ENCODE measurements at places on chromosomes 2 and 18.
A peak's percentile ranks its signal among the peaks of the same experiment; 100 is the strongest.

DNA sequence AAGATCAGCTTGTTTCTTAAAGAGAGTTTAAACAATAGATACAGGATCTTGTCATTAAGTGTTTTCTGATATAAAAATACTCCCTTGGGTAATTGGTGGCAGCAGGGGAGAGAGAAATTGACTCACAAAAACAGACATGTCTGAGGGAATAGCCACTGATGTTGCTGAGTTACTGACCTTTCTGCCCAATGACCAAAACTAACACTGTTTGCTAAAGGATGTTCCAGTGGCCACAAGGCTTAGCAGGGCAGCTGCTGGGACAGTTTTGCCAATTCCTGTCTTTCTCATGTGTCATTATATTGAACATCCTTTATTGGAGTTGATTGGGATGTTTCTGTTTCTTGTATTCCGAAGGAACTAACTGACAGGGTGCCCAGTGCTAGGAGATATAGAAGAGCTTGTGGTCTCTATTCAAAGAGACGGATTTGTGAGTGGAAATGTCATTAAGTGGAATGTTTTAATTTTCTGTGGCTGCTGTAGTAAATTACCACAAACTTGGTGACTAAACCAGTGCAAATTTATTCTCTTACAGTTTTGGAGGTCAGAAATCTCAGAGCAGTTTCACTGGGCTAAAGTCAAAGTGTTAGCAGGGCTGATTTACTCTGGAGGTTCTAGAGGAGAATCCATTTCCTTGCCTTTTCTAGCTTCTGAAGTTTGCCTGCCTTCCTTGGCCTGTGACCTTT is 124.8 kb upstream of the RMDN2 start:
- no peak for DNase-seq

- DNase-seq, result no peak
Measured at GRCh38 chr2:151287513-151288250, 1.8 kb downstream of the NMI start.

DNA sequence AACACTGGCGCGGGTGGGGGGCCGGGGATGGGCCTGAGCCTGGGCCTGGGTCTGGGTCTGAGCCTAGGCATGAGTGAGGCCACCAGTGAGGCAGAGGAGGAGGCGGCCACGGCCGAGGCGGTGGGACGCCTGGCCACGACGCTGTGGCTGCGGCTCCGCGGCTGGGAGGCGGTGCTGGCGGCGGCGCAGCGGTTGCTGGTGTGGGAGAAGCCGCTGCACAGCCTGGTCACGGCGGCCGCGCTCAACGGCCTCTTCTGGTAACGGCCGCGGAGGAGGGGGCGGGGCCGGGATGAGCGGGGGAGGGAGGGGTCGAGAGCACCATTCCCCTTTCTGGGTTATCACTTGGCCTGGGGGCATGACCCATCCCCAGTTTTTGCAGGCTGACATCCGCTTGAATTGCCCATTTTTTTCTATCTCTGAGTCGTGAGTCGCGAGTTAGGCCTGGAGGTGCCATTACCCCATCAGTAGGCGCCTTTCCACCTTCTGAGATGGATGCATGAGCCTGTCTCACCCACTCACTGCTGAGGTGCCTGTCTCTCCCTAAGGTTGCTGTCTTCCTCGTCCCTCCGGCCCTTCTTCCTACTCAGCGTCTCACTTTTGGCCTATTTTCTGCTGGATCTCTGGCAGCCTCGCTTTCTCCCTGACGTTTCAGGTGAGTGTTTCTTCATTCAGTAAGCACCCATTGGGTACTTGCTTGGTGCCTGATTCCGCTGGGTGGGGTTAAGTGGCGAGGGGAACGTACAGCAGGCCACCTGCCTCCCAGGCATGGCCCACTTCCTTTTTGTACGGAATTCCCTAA is 501 bp downstream of the RETREG2 start:
- DNase-seq, result no peak

DNA sequence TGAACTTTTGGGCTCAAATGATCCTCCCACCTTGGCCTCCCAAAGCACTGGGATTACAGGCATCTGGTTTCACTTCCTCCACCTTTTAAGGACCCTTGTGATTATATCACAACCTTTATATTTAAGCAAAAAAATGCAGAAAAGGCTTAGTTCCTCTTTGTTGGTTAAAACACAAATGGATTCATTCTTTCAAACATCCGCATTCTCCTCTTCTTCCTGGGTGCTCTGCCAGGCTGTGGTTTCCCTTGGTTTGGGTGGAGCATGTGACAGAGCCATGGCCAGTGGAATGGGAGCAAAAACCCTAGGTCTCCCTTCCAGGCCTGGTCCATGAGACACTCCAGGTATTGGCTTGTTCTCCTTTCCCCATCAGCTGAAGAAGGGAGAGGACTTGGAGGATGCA is 9.9 kb upstream of the SLC66A3 start:
- no peak for DNase-seq

- DNase-seq, result no peak
Measured at GRCh38 chr2:112156152-112156986, 18.2 kb downstream of the FBLN7 start.

DNA sequence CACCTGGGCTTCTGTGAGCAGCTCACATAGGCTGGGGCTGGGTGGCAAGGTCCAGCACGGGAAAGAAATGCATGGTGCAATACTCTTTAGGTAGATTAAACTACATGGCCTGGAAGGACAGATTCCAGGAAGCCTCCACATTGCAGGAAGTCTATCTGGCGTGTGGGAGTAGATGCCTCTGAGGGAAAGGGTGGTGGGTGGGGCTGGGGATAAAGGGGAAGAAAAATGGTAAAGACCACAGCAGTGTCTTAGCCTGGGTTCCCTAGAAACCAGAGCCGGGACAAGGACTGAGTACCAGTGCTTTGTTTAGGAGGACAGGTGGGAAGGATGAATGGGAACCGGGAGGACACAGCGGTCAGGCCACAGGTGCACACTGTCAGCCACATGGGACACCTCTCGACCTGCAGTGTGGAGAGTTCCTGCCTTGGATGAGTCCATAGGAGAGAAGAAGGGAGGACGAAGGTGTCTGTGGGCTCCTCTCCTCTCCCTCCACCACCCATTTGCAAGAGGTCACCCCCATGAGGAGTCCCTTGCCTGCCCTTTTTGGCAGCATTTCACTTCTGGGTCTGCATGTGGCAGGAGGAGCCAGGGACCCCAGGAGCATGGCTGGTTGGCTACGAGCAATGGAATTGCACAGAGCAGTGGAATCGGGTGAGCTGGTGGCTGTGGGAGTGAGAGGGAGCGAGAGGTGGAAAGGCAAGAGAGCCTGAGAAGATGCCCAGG is 91.5 kb upstream of the HS6ST1 start:
- DNase-seq, result no peak

- peak; percentile 21 for DNase-seq
Measured at GRCh38 chr2:9984217-9984739, 32.8 kb downstream of the GRHL1 start.

GRCh38 chr2:121309801-121310200 is 24.8 kb upstream of the TFCP2L1 start:
- DNase-seq, result no peak

DNA sequence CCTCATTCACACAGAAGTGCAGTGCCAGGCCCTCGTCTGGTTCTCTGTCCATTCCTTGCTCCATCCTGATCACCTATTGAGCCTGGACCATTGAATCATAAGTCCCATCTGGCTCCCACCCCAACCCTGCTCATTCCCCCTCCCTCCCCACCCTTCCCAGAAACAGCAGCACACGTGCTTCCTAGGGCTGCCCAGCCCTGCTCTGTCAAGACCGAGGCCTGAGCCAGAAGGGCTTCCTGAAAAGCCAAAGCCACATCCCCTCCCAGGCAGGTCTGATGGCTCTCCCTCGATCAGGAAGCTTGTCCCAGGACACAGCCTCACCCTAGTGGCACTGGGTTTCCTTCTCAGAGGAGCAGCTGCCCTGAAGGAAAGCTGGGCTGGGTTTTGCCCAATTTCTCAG is 79.8 kb upstream of the FZD7 start:
- DNase-seq, result no peak

DNA sequence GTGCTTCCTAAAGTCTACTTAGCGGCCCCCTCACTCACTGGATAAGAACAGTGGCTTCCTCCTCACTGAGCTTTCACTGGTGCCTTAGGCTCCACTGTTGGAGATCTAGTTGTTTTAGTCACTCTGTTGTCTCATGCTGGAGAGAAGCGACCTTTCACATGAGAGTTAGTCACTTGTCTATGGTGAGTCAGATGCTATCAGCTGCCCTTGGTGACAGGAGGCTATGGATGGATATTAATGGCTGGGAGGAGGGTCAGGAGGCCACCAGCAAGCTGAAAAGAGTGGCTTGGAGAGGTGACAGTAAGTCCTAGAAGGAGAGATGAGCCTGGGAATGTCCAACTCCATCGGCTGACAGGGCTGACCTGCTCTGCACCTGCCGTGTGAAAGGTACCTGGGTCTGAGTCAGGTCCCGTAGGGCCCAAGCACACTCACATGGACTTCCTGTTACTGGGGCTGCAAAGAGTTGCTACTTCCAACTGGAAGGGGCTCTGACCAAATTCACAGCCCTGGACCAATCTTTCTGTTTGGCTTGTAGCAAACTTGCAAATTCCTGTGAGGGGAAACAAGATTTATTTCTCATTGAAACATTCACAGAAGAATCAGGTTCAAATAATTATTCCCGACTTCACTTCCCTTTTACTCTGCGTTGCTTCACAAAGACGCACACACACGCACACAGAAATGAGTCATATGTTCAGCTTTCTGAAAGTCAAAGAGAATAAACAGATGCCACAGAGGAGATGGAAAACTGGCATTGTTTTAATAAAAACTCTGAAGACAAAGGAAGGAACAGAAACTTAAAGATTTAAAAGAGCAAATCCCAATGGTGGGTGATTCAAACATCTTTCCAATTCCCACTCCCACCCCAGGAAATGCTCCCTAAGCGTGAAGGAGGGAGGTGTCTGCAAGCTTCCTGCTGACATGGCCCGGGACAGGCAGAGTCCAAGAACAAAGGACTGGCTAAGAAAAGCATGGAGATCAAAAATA is 203.5 kb upstream of the TWIST2 start:
- DNase-seq, result no peak

GRCh38 chr2:162037028-162037795 is 36.8 kb downstream of the DPP4 start:
- DNase-seq, result no peak

- DNase-seq, result no peak
Measured at GRCh38 chr2:83251321-83251872, 1207.7 kb downstream of the SUCLG1 start.

DNA sequence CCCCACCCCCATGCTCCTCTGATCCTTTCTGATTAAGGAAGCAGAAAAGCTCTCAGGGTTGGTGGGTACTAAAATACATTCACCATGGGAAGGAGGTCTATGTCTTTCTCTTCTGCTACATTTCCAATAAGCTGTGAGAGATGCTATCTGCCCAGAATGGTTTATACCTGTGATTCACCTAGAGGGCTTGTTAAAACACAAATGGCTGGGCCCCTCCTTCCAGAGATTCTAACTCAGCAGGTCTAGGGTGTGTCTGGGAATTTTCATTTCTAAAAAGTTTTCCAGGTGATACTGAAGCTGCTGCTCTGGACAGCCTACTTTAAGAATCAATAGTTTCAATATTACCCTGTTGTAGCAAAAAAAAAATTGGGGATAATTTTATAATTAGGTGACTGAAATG is 772.2 kb upstream of the ZEB2 start:
- no peak for DNase-seq

- no peak for DNase-seq
Measured at GRCh38 chr2:58851598-58851997, 610.5 kb upstream of the FANCL start.

- no peak for DNase-seq
Measured at GRCh38 chr18:52617931-52618330, 277.9 kb downstream of the DCC start.

DNA sequence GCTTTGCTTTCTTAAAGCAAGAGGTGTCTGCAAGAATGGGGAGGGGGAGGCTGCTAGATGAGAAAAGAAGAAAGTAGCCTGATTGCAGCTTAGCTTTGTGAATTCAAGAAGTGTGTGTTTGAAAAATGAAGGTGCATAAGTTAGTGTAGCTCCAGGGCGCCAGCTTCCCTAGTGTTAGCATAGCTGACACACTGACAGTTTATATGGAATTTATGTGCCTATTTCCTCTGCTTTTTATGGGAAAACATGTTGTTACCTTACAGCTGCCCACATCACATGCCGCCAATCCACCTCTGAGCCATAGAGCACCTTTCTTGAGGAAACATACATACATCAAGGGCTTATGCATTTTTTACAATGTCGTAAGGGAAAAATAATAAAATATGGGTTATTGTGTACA is 536.4 kb upstream of the PIK3C3 start:
- no peak for DNase-seq

GRCh38 chr2:12428324-12428723 is 288.4 kb upstream of the TRIB2 start:
- DNase-seq, result no peak
